ENCODE measurements at places on chromosomes 11 and 22. TPM values are rescaled to one million over a fixed set of nuclear protein-coding genes. Genes with fewer than 3 reads are reported as not detected.

The TEX12 gene
- not detected for total RNA-seq

The MS4A4A gene
- total RNA-seq: not detected

The RPS6KA4 gene
- total RNA-seq: 37.2 TPM

The KCNQ1OT1 gene
- 0.21 TPM for total RNA-seq

The MRPL21 gene
- total RNA-seq: 121 TPM

The LARGE2 gene
- total RNA-seq: 2.9 TPM

The MORC2 gene
- total RNA-seq: 30.8 TPM

The SCGB1D2 gene
- not detected for total RNA-seq

The LGR4 gene
- not detected for total RNA-seq

The PDE2A gene
- total RNA-seq: 0.29 TPM

The PRR5 gene
- 22.5 TPM for total RNA-seq

The DAGLA gene
- 0.13 TPM for total RNA-seq

The UBQLN3 gene
- not detected for total RNA-seq

The TIMM10B gene
- 45.8 TPM for total RNA-seq

The GP1BB gene
- total RNA-seq: 0.15 TPM

The NUP50 gene
- 166 TPM for total RNA-seq

The SLC22A25 gene
- total RNA-seq: not detected

The OR8H1 gene
- not detected for total RNA-seq

The COX8A gene
- 446 TPM for total RNA-seq

The SORL1 gene
- 22.0 TPM for total RNA-seq

The UBQLNL gene
- total RNA-seq: not detected

The GLB1L2 gene
- total RNA-seq: 8.6 TPM

The SCT gene
- total RNA-seq: not detected

The C11orf42 gene
- not detected for total RNA-seq

The TSGA10IP gene
- not detected for total RNA-seq

The C11orf52 gene
- not detected for total RNA-seq

The FGF4 gene
- total RNA-seq: not detected

The RRM1 gene
- total RNA-seq: 205 TPM

The PTH gene
- total RNA-seq: not detected

The DEUP1 gene
- not detected for total RNA-seq

The EMSY gene
- 26.8 TPM for total RNA-seq

The LYVE1 gene
- not detected for total RNA-seq

The C11orf97 gene
- total RNA-seq: not detected

The ABCC8 gene
- total RNA-seq: not detected

The INS gene
- total RNA-seq: not detected

The LBHD1 gene
- total RNA-seq: 21.3 TPM

The FKBP2 gene
- 28.5 TPM for total RNA-seq

The INPP5J gene
- 0.15 TPM for total RNA-seq

The SLC22A6 gene
- total RNA-seq: not detected

The BATF2 gene
- total RNA-seq: not detected

The NCR3LG1 gene
- total RNA-seq: 6.5 TPM

The MOGAT2 gene
- total RNA-seq: not detected

Measured in activated CD8-positive, alpha-beta memory T cell treated with anti-CD3 and anti-CD28 coated beads for 36 hours (primary cell).